Lower leg skin (tissue), 4 donors: ENCODE measurements at places on chromosomes 12 and 14.

GRCh38 chr12:51188359-51189051 is 15.6 kb upstream of the TFCP2 start:
- DNase-seq: no peak

- no peak for DNase-seq
These were observed 87.9 kb upstream of the MDGA2 start for GRCh38 chr14:47763188-47763854.

DNA sequence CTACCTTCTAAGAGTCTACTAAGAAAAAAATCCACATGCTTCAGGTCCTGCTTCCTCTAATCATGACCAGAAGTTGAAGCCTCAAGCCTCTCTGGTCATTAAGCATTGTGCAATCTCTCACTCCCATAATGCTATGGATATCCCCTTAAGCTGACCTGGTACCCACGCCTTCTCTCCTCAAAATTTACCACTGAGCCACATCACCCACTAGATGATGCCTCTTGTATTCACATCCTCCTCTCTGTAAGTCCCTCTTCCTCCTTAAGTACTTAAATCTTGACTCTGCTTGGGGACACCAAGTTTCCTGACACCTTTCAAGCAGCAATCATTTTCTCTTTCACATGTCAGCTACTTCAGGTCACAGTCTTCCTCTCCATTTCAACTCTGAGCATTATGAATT is 9.8 kb downstream of the GALNT4 start:
- DNase-seq: no peak

GRCh38 chr12:8734873-8735381 is 37.1 kb downstream of the RIMKLB start:
- no peak for DNase-seq

DNA sequence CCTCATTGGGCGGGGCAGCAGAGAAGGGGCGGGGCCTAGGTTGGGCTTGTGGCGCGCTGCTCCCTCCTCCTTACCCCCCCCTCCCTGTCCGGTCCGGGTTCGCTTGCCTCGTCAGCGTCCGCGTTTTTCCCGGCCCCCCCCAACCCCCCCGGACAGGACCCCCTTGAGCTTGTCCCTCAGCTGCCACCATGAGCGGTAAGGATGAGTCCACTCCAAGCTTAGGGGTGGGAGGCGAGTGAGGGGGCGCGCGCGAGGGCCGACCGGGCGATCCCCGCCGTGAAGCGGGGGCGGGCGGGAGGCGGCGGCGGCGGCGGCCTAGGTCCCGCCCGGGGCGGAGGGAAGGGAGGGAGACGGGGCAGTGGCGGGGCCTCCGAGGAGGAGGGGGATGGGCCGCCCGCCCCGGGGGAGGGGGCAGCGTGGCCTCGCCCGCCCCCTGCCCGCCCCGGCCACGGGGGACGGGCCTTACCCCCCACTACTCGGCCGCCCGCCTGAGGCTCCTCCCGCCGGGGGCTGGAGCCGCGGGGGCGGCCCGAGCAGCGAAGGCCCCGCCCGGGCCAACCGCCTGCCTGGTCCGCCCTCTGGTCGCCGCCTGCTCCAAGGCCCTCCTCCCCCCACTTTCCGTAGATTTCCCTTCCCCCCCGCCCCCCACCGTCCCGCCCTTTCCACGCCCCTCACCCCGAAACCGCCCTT is at the start of gene SP1:
TSS of gene SP1 (plus strand) at position 73 of the 690 bp plus-strand sequence. CDS start at position 189, 116 bp downstream.
- DNase-seq: peak; percentile 89

DNA sequence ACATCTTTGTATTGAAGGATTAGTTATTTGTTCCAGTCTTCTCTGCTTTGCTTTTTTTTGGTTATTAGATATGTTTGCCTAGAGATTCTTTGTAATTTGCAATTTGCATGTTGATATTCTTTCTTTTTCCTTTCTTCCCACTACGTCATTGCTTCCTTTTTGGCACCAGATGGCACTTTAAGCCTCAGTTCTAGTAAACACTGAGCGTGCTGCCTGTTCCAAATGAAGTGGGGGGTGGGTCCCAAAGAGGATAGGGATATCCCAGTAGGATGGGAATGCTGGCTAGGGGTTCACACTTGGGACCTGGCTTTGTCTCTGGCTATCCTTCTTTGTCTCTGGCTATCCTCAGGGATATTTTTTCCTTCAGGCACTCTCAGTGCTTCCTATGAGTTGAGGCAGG is 17.0 kb downstream of the EAPP start:
- DNase-seq: no peak

- no peak for DNase-seq
These were observed 22.0 kb downstream of the GALC start for GRCh38 chr14:87971010-87971409.

GRCh38 chr12:67512061-67512460 is 136.5 kb upstream of the DYRK2 start:
- no peak for DNase-seq

DNA sequence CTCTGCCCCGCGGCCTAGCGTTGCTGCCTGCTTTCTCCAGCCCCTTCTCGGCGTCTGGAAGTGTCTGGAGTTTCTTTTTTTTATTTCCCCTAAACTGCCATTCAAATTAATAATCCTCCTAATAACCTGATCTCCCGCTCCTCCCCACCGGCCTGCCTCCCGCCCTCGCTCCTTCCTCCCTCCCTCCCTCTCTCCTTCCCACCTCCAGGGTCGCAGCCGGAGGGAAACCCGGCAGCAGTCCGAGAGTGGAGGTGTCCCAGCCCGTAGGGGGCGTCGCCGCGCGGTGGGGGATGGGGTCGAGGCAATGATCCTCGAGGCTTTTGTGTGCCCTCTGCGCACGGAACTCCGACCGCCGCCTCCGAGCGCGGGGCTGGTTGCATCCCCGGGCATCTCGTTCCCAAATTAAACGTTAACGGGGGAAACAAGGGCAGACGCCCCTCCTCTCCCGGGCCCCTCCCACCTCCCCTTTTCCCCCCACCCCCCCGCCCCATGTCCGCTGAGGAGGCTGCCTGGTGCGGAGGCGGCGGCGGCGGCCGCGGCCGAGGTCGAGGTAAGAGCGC is 1.0 kb upstream of the SOCS2 start:
- peak; percentile 33 for DNase-seq

- DNase-seq: no peak
These were observed 23.1 kb downstream of the AEBP2 start for GRCh38 chr12:19462406-19462805.

- no peak for DNase-seq
These were observed 27.9 kb upstream of the CTDSP2 start for GRCh38 chr12:57874166-57875108.

DNA sequence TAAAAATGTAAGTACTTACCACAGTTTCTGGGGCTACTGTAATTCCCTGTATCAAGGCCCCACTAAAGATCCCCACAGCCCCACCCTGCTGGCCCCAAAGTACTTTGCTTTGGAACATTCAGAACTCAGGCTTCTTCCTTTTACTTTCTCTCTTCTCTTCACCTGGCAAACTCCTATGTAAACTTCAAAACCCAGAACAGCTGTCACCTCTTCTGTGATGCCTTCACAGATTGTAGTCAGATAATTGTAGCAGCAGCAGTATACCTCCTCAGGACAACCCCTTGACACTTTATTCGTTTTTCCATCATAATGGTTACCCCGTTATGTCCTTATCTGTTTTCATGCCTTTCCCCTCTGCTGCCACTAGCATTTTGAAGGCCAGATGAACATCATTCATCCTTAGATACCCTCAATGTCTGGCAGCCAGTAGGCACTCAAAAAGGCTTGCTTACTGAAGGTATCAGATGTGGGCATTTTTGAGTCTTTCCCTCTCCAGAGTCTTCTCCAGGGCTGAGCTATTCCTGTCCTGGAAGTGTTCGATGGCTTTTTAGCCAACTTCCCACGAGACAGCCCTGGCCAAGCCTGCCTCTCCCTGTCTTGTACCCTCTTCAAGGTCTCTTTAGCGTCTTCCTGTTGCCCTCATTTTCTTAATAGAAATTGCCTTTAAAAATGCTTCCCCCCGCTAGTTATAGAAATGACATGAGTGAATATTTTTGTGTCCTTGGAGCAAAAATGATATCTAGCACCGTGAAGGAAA is 7.4 kb downstream of the PLBD2 start:
- DNase-seq: no peak

DNA sequence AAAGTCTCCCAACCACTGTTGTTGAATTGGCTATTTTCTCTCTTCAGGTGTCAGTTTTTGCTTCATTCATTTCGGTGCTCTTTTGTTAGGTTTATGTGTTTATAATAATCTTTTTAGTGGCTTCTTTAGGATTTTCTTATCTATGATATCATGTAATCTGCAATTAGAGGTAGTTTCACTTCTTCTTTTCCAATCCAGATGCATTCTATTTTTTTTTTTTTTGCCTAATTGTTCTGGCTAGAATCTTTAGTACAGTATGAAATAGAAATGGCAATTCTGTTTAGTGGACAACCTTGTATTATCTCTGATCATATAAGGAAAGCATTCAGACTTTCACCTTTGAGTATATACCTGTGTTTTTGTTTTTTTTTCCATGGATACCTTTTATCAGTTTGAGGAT is 17.4 kb downstream of the CNOT2 start:
- DNase-seq: no peak

- no peak for DNase-seq
These were observed 310 bp downstream of the BICDL1 start for GRCh38 chr12:119989361-119989730.

GRCh38 chr12:122997343-122998250 is 17.1 kb downstream of the ARL6IP4 start:
- DNase-seq: no peak

- no peak for DNase-seq
These were observed 251.5 kb downstream of the FOXN3 start for GRCh38 chr14:89165189-89166181.

DNA sequence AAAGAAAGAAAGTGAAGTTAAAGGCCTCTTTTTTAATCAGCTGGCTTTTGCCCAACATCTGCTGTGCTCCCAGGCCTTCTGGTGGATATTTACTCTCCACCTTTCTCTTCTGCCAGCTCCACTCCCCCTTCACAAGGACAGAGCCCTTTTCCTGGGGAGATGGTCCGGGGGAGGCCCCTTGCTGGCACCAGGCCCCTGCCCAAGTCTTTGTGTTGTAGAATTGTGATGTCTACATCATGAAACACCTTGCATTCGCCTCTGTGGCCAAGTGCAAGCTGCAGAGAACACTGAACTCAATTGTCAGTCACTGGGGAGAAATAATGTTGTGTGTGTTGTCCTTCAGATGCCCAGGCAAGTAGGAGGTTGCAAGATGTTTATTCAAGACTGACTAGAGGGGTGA is 150.3 kb downstream of the DPF3 start:
- DNase-seq: peak; percentile 9

DNA sequence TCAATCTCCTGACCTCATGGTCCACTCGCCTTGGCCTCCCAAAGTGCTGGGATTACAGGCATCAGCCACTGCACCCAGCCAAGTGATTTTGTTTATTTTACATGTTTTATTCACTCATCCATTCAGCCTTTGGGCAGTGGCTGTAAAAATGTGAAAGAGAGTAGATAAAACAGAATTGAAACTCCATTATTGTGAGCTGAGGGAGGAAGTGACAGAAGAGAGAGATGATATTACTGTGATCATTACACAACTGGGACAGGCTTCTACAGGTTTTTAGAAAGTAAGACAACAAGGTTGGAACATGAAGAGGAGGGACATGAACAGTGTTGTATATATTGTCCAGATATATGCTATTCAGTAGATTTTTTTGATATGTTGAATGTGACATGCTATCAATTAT is 25.0 kb downstream of the CREBL2 start:
- DNase-seq: no peak

DNA sequence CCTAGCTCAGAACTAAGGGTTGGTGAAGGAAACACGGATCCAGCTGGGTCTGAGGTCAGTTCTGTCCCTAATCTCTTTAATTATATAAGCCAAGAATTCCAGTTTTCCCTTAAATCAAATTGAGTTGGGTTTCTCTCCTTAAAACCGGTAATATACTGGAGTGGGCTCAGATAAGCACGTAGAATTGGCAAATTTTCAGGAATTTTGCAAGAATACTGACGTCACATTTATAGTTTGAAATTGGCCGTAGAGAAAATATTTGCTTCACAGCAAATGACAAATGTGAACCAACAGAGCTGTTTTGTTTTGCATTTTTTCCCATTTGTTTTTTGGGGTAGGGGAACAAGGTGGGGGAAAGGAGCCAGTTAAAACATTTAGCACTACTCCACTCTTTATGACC is 17.4 kb downstream of the C12orf50 start:
- DNase-seq: no peak

GRCh38 chr14:42299692-42300091 is 693.0 kb downstream of the LRFN5 start:
- DNase-seq: no peak

GRCh38 chr12:52320784-52321400 is at the start of gene KRT83:
TSS of gene KRT83 (minus strand) at chr12:52321398. CDS start at chr12:52321335, 63 bp downstream.
- peak; percentile 71 for DNase-seq
